ENCODE measurements at places on chromosomes 4 and X.

DNA sequence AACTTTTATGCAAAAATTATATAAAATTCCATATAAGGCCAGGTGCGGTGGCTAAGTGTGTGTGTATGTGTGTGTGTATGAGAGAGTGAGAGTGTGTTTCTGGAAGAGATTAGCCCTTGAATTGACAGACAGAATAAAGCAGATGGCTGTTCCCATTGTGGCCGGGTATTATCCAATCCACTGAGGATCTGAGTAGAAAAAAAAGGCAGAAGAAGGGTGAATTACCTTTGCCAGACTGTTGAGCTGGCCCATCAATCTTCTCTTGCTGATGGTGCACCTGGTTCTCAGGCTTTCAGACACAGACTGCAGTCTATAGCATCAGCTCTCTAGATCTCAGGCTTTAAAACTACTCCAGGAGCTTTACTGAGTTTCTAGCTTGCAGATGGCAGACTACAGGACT, 92.2 kb upstream of the SLIT2 start:
- DNase-seq = no peak

DNA sequence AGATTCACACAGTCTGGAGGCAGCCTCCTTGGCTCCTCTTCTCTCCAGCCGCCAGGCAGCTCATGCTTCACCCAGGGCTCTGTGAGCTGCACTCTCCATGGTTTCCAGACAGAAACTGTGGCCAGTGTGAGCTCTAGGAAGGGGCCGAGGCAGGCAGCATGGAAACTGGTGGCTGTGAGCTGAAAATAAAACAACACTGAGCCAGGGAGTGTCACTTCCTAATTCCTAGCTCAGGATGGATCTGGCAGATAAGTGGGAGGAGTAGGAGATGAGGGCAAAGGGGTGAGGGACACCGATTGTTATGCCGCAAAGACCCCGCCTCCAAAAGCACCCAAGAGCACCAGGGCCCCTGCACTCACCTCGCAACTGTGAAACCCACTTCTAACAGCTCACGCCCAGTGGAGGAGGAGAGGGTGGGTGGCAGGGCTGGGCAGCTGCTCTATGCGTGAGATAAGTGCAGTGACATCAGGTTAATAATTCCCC, 69.8 kb downstream of the FHDC1 start:
- DNase-seq = peak; percentile 36

- DNase-seq = no peak
Observed at GRCh38 chr4:117429061-117429460, 343.7 kb upstream of the TRAM1L1 start.

GRCh38 chr4:74157154-74157553, 764 bp upstream of the MTHFD2L start:
- DNase-seq = no peak

- DNase-seq = no peak
Observed at GRCh38 chr4:22483551-22483981, 32.3 kb downstream of the ADGRA3 start.

DNA sequence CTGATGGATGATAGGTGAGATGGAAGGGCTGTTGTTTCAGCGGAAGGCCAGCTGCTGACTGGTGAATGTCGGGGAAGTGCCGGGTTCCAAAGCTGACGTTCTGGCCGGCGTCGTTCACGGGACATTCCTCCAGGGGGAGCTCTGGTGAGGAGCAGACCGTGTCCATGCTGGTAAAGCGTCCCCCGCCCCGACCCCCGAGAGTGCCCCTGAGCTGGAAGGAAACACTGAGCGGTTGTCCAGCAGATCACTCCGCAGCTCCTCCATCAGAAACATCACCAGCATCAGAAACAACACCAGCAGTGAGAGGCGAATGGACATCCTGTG, 18.6 kb upstream of the ADRA2C start:
- DNase-seq = no peak

DNA sequence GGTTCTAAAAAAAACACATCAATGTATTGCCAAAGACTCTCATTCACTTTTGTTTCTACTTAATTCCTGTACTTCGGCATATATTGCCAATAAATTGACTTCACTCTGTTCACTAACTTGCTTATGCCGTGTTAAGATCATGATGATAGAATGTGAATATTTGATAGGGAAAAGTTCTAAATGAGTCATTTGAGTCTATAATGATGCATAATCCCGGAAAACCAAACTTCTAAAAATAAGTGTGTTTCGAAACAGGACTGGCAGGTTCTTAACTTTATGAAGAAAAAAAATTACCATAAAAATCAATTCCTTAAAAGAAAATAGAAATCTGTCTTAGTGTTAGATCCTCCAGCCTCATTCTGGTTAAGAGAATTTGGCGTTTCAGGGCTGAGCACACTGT, 387.5 kb upstream of the FTHL17 start:
- no peak for DNase-seq

DNA sequence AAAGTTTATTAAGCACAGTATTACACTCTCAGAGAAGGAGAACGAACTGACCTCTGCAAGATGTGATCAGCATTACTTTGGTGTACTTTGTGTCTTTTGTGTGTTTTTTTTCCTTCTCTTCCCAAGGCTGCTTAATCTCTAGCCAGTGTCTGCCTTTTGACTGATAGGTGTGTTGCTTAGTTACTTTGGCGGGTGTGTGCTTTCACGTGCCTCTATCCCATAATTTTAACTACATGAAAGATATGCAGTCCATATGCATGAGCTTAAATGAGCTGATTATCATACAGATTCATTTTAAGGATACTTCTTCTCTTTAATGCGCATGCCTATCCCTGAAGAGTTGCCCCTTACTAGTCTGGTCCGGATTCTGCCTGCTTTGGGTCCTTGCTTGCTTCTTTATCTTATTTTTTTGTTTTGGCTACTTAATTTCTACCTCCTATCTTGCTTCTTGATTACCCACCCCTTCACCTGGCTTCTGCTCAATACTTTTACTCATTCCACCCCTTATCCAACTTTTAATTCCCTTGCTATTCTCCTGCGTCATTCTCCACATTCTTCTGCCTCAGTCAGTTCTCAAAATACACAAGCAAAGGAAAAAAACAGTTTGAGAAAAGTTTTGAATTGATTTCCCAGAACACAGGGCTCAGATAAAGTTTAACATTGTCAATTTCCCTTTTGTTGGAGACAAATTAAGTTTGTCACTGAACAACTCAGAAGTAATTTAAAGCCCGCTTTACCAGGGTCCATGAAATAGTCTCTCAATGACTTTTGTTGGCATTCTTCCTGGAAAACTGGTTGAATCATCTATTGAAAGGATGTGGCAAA, 182.0 kb downstream of the TENT5D start:
- no peak for DNase-seq

DNA sequence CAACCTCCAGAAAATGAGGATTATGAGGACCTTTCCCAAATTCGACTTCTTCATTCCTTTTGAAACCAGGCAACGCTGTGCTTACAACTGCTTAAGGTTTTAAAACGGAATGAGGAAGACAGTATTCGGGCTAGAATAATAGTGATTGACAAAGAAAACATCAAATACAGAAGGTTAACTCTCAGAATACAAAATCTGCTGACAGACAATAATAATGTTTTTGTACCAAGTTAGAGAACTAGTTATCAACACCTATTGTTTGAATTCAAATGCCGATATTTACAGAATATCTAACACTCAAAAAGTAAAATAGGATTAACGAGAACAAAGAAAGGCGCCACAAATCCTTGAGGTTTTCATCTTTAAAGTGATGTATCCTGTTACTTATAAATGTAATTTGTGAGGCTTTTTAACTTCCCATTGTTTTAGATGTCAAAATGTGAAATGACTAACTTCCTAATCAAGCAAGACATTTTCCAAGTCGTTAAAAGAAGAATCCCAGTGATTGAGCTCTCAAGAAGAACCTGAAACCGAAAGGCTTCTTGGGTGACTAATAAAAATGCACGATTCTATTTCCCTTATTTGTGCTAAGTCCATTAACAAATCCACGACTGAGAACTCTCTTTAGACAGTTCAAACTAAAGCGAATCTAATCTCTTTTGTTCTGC, 118.3 kb downstream of the SORBS2 start:
- no peak for DNase-seq

DNA sequence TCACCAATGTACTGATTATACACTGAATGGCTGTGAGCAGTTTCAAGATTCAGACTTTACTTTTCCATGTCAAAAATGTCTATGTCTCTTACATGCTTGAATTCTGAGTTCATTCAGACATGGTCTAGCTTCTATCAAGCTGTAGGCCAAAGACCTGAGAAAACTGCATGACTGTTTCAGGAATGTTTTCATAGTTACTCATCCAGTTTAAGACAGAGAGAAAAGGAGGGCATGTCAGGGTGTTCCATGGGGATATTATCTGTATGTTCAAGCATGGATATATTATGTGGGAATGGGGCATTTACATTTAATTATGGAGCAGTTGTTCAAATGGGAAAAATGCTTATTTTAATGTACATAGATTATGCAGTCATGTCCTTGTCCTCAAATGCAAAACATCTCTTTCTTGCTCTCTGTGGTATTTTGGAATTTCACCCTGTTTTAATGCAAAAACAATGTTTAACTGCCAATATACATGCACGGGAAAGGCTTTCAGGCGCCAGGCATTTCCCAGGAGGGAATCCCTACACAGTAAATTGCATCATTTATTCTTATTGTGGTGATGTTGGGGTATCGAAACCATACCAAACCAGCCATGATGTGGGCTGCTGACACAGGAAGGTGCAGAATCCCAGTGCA, 429.1 kb upstream of the INTU start:
- DNase-seq = no peak

- no peak for DNase-seq
Observed at GRCh38 chrX:123846577-123847038, 13.2 kb upstream of the XIAP start.

- no peak for DNase-seq
Observed at GRCh38 chr4:185801471-185801870, 10.5 kb downstream of the SORBS2 start.

DNA sequence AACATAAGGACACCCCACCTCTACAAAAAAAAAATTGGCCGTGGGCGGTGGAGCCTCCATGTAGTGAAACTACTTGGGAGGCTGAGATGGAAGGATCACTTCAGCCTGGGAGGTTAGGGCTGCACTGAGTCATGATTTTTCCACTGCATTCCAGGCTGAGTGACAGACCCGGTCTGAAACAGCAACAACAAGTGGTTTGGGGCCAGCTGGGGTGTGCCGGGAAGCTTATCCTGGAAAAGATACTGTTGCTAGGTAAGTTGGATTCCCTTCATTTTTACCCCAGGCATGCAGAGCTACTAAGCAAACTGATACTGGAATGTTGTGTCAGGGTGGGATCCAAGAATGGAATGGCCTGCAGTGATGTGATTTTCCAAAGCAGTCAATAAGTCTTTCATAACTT, 57.0 kb downstream of the XAGE2 start:
- no peak for DNase-seq

DNA sequence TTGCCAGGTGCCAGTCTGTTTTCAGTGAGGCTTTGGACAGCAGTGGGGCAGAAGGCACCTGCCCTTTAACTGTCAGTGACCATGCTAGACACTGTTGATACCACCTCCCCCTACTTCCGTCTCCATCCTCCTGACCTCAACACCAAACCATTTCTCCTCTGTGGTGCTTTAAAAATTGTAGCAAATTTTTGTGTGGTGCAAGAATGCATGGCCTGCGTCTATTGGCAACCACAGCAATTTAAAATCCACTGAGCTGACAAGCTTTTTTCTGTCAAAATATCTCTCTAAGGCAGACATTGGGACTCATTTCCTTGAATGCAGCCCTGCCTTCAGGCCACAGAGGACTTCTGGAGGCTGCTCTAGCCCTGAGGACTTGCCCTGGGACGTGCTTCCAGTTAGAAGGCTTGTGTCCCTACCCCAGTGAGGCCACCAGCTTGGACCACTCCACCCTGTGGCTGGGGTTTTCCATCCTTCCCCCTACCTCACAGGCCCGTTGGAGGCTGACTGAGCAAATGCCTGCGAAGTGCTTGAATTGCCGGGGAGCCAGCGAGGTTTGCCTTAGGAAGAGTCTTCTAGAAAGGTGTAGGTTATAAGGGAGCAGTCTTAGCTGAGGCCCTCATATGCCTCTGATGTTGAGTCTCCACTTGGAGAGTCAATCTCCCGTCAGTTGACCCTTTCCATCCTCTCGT, 6.9 kb downstream of the PRRG3 start:
- no peak for DNase-seq

DNA sequence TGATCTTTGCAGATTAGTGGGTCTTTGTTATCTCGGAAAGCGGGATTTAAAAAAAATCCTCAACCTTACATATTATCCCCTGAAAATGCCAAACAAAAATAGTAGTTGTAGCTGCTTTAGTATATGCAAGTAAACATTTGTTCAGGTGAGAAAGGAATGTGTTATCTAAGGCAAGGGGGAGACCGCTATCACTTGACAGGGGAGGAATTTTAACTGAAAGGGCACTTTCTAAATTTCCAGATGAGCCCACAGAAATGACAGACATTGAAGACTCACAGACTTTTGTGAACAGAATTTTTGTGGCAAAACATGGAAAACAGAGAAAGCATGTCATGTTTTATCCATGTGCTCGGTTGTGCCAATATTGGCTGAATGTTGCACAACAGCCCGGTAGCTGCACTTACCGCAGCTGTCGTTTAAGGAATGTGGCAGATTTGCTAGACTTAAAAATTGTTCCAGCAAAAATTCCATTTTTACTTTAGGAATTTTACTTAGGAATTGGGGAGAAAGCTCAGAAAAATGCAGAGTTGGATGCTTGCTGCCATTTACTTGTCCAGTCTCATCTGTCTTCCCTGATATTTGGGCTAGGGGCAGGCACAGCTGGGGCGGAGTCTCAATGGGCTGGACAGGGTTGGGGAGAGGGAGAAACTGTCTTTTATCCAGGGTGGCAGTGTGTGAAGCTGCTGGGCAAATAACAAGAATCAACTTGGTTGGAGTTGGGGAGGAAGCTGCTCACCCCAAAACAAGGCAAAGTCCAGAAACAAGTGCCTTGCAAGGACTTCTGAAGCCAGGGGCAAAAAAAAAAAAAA, 94.6 kb upstream of the RPS6KA3 start:
- peak; percentile 29 for DNase-seq

- DNase-seq = no peak
Observed at GRCh38 chr4:101187841-101188240, 159.5 kb downstream of the PPP3CA start.

GRCh38 chr4:165844161-165844560, 28.9 kb upstream of the TLL1 start:
- DNase-seq = no peak

DNA sequence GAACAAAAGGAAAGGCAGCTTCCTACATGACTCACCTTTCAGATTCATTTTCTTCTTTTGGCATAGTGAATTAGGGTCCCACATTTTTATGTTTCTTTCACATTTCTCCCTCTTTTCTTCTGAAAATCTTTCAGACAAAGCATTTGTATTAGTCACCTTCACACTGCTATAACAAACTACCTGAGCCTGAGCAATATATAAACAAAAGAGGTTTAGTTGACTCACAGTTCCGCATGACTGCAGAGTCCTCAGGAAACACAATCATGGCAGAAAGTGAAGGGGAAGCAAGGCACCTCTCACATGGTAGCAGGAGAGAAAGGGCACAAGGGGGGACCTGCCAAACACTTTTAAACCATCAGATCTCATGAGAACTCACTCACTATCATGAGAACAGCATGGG, 36.9 kb downstream of the MAGEA9 start:
- no peak for DNase-seq
